DND-41 (cell line): ENCODE measurements at places on chromosomes 3 and 15.

DNA sequence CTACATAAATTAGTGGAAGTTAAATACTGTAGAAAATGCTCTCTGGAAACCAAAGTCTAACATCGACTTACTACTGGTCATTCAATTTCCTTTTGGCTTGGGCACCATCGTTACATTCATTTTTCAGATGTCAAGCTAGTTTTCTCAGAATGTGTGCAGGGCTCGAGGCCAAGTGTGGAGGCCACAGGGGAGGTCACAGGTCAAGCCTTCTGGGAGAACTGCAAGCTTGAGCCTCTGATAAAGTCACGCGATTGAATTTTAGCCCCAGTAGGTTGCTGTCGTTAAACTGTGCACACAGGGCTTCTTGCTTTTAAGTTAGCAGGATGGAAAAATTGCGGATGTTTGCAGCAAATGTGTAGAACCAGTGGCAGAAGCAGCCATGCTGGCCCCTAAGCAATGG lies 182.2 kb downstream of the APBA2 start:
- H3K36me3 ChIP-seq: no peaks in the 10 kb centered on the region
- H3K4me1 ChIP-seq: no peaks in the 10 kb centered on the region
- DNase-seq: no peak
- H3K27ac ChIP-seq: no peak overlapping the region
- H3K4me3 ChIP-seq: no peak overlapping the region

DNA sequence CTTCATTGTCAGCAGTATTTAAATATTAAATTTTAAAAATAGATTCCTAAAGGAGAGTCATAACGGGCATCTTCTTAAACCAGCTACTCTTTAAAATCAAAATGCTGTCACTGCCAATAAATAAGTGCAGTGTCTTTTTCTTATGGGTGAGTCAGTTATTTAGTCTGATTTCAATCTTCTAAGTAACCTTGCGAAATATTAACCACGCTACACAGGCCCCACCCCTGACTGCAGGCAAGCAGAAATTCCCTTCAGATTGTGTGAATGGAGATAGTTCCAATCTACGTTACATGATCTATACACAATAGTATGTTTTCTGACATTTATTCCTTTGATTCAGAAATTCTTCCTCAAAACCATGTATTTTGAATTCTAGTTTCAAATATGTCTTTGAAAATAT lies 141.5 kb downstream of the GADL1 start:
- no peaks in the 10 kb centered on the region for H3K36me3 ChIP-seq
- H3K27me3 ChIP-seq: no peaks in the 10 kb centered on the region
- H3K4me3 ChIP-seq: no peak overlapping the region

DNA sequence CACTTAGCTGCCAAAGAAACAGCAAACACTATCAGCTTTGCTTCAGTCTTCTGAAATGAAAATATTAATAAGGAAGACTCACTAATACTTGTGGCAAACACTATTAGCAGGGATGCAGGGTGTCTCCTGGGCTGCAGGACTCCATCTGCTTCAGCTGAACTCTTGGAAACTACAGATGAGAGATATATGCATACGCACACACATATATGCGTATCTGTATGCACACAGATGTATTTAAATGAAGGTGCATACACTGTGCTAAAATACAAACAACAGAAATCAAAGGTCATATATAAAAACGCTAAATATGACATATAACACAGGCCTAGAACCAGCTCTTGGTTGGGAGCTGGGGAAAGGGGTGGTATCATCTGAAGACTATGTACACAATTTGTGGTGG lies 10.6 kb downstream of the PPM1M start:
- peaks cover 56% of the 10 kb centered on the region for H3K4me1 ChIP-seq
- no peak overlapping the region for H3K4me3 ChIP-seq
- 0 out of 2 replicates have a peak overlapping the region, but pooled peaks have one; percentile 1 for H3K27ac ChIP-seq
- no peak for DNase-seq
- no peaks in the 10 kb centered on the region for H3K27me3 ChIP-seq
- H3K36me3 ChIP-seq: peaks cover 95% of the 10 kb centered on the region

DNA sequence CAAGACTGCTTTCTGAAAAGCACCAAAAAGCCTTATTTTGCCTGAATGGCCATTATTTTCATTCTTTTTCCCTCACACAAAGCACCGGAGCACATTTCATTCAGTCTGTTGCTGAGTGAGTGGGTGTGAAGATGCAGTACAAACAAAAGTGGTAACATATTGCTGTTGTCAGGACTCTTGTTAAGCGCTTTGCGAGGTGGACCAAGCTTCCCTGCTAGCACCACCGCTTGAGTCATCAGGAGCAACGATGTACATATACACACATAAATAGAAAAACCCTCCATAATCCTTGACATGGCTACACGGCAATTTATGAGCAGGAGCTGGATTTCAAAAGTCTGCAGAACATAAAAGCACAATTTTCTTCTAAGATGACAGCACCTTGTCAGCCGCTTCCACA lies 372.0 kb upstream of the ICE2 start:
- no peaks in the 10 kb centered on the region for H3K4me1 ChIP-seq
- no peak overlapping the region for H3K4me3 ChIP-seq
- no peak for DNase-seq
- H3K27ac ChIP-seq: no peak overlapping the region
- peaks cover 3% of the 10 kb centered on the region for H3K27me3 ChIP-seq
- no peaks in the 10 kb centered on the region for H3K36me3 ChIP-seq

GRCh38 chr15:49888323-49888693 lies 230.7 kb downstream of the ATP8B4 start:
- H3K27me3 ChIP-seq: no peaks in the 10 kb centered on the region
- H3K36me3 ChIP-seq: no peaks in the 10 kb centered on the region
- no peak overlapping the region for H3K4me3 ChIP-seq
- DNase-seq: no peak
- H3K27ac ChIP-seq: no peak overlapping the region
- H3K4me1 ChIP-seq: no peaks in the 10 kb centered on the region
